ENCODE measurements at places on chromosomes 2 and 18.

- no peak for DNase-seq
Observed at GRCh38 chr2:137969418-137969765, 5.1 kb downstream of the HNMT start.

DNA sequence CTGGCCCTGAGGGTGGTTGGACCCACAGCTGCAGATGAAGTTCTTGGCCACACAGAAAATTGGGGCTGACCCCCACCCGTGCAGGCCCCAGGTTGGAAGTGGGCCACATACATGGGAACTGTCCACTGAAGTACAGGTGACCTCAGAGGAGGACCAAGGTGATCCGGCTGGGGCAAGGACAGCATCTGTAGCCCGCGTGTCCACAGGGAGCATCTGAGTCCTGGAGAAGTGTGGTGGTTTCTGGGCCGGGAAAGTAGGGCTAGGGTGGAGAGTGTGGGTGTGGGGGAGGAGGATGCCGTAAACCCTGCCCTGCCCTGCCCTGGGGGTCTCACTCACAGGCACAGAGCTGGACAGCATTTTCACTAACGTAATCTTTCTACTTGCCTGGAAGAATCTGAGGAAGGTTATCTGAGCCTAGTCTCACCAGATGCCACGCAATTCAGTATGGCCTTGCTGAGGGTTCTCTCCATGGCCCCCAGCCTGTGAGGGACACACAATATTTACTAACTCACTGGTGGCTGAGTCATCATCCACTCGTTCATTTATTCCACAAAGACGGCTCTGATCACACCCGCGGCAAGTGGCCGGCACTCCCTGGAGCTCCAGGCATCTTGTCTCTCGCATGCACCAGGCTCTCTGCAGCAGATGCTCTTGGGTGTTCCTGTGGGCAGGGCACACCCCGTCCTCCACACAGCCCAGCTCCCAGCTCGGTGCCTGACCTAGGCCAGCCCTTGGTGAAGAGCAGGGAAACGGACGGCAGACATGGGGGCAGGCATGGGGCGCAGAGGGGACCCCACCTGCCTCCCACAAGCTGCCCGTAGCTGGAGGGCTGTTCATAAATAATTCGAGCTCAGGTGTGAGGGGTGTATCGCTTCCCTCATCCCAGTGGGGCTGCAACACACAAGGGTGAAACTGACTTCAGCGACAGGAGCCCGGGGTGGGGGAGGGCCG lies 51.2 kb downstream of the INHBB start:
- DNase-seq = no peak

GRCh38 chr2:74439373-74439772 lies 2.4 kb downstream of the RTKN start:
- no peak for DNase-seq

DNA sequence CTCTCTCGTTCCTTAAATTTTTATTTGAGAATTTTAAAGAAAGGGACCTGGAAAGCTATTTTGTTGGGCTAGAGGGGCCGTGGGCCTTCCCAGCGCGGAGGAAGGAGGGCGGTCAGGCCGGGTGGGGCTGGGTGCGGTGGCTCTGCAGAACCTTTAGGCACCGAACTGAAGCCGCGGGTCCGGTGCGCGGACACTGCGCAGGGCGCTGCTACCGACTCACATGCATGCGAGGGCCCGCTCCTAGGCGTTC lies 1.6 kb upstream of the TWIST2 start:
- no peak for DNase-seq

- DNase-seq = no peak
Observed at GRCh38 chr2:230751062-230751461, 38.4 kb downstream of the CAB39 start.

- no peak for DNase-seq
Observed at GRCh38 chr2:41937464-41937906, 110.3 kb upstream of the PKDCC start.

GRCh38 chr2:131112529-131112928 lies 7.4 kb downstream of the PLEKHB2 start:
- DNase-seq = no peak

DNA sequence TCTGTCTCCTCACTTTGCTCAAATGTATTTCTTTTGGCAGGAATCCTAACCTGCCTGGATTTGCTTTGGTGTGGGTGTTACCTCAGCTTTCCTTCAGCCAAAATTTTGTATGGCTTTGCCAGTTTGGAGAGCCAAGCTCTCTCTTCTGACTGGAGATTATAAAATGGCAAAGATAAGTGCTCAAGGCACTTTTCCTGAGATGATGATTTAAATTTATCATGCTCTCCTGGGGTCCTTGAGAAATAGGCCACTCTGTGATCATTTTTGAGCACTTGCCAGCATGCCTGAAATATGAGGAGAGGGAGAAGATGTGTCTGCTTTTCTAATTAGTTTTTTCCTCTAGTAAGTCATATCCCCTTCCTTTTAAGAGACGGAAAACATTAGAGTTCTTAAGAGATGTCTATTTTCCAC lies 683.0 kb downstream of the SLC4A3 start:
- no peak for DNase-seq

DNA sequence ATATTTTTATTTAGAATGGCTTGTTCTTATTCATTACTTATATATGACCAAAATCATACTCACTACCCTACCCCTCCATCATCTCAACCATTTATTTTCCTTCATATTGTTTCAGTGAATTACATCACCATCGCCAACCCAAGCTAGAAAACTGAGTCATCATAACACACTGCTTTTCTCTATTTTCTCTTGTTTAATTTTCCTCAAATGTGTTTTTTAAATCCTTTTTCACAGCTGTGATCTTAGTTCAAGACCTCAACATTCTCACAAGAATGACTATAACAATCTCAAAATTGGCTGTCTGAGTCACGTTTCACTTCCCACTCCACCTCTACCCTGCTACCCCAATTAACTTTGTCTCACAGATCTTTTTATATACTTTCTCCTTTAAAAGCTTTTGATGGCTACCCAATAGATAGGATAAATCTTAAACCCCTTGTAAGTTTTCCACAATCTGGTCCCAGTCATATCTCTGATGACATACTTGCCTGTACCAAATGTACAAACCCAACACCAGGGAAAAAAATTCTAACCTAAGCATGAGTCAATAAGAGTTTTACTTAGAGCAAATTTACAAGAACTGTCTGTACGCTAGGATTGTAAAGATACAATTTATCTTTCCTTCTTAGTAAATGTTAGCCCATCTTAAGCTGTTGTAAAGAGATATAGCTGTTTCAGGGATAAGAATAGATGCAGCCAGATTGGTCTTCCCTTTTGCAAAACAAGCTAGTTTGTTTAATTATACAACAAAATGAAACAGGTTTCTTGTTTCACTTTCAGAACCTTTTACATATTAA lies 635.1 kb upstream of the SLC39A10 start:
- no peak for DNase-seq

DNA sequence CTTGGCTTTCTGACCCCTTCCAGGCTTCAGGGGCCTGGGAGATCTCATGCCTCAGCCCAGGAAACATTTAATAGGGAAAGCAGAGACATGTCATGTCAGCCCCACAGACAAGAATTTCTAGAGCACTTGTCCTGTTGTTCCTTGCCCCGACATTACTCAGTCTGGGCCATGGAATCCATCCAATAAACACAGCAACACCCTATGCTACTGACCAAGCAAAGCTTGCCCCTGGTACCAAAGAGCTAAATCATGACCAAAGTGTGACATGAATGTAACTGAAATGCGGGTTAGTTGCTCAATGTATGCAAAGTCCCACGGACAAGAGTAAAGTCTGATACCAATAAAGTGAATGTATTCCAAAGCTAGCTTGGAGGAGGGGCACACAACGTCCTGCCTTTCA lies 35.1 kb downstream of the EHD3 start:
- no peak for DNase-seq

DNA sequence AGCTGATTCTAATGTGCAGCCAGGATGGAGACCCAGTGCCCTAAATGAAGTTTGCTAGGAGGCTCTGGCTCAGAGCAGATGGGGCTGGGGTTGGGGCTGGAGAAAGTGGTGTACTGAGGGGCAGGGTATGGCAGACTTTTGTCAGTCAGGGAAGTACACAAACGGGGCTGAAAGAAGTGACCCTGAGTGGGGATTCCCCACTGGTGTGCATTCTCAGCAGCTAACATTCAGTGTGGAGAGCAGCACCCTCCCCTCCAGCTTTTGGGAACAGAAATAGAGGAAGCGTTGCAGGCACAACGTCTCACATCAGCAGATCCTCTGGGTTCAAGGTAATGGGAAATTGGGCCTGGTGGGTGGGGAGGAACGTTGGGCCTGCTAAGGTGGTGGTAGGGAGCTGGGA lies 89.1 kb upstream of the GCFC2 start:
- DNase-seq = no peak

DNA sequence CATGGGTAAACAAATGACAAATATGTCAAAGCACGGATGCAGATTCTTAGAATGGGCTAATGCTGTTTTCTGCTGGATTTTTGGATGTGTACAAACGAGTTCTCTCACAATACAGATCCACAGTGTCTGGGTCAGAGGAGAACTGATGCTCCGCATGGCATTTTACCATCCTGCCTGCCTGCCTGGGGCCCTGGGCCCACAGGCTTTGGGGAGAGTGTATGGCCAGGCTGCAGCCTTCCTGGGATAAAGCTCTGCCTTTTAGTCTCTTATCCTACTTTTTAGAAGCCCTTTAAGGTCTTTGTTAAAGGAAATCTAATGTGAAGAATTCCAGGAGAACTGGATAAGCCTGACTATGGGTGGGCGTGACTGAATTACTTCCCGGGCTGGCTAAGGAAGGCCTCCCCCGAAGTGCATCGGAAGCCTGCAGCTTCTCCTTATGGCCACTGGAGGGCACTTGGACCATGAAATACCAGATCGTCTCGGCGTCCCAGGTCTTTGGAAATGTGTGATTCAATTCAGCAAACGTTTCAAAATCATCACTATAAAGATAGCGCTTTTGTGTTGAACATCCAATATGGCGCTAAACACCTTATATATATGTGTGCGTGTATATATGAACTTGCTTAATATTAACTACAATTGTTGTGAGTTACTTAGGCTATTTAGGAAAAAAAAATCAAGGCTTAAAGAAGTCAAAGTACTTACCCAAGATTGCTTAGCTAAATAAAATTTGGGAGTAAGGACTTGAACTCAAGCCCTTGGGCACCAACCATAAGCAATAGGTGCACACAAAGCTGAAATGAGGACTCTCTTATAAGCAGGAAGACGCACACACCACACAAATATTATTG lies 15.2 kb upstream of the DNPEP start:
- DNase-seq = peak; percentile 50

DNA sequence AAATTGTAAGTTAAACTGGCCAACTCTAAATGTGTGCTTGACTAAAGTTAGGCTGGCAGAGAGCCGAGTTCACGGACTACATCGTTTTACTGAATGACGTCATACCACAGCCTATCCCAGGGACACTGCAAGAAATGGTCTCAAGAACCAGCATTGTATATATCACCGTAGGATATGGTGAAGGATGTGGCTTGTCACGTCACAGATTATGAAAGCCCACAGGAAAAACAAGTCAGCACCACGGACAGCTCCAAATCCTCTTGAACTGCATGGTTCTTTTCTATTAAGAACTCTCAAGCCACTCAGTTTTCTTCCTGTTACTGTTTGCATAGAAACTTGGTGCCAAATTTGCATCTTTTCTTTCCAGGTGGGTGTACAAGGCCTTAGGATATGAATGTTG lies 85.1 kb upstream of the ACAA2 start:
- DNase-seq = no peak

- DNase-seq = no peak
Observed at GRCh38 chr2:68388358-68388757, 23.3 kb downstream of the PLEK start.

DNA sequence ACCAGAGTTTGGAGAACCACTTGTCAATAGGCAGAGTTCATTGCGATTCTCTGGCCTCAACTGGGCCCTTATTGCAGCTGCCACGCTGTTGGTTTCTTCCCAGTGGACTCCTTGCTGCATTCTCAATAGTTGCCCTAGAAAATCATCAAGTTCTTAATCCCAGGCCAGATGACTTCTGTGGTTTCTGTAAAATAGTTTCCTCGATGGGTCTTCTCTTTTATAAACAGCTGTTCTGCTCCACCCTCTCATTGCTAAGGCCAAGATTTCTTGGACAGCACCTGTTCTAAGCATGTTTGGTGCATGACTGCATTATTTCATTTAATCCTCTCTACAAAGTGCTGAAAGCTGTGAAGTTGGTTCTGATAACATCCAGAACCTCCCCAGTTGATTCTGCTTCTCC lies 131.0 kb downstream of the BCL2L11 start:
- no peak for DNase-seq

DNA sequence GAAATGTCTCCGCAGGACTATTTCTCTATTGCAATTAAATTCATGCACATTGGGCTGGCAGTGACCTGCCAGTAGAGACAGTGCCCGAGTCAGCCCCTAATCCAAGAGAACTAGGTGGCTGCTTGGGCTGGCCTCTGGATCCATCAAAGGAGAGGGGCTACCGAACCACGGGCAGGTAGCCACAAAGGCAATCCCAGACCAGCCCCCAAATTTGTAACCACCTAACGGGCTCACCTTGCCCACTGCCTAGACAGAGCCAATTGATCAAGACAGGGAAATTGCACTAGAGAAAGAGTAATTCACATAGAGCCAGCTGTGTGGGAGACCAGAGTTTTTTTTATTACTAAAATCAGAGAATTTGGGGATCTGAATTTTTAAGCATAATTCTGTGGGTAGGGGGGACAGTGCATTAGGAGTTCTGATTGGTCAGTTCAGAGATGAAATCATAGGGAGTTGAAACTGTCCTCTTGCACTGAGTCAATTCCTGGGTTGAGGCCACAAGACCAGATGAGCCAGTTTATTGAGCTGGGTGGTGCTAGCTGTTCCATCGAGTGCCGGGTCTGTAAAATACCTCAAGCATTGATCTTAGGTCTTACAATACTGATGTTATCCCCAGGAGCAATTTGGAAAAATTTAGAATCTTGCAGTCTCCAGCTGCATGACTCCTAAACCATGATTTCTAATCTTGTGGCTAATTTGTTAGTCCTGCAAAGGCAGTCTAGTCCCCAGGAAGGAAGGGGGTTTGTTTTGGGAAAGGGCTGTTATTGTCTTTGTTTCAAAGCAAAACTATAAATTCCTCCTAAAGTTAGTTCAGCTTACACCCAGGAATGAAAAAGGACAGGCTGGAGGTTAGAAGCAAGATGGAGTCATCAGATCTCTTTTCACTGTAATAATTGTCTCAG lies 260.4 kb upstream of the SP5 start:
- no peak for DNase-seq

GRCh38 chr2:181558371-181558770 lies 98.5 kb downstream of the CERKL start:
- DNase-seq = no peak

- no peak for DNase-seq
Observed at GRCh38 chr2:41832218-41832617, 215.6 kb upstream of the PKDCC start.

DNA sequence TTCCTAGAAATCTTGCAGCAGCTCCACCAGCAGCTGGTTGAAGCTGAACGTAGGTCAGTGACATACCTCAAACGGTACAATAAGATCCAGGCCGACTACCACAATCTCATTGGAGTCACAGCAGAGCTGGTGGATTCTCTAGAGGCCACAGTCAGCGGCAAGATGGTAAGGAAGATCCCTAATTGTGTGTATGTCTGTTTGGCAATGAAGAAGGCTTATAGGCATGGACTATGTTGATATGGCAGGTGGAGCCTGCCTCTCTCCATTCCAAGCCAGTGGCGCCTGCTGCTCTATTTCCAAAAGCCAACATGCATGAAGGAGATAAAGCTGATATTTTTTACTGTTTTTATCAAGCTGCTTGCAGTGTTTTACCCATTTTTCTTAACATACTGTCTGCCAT lies 36.8 kb downstream of the ARMC9 start:
- peak; percentile 70 for DNase-seq
